Forelimb muscle (tissue), 1 donor: ENCODE measurements at places on chromosomes 5 and 9.

- no peak for DNase-seq
Measured at GRCh38 chr5:157335534-157336422, 69.9 kb downstream of the CYFIP2 start.

DNA sequence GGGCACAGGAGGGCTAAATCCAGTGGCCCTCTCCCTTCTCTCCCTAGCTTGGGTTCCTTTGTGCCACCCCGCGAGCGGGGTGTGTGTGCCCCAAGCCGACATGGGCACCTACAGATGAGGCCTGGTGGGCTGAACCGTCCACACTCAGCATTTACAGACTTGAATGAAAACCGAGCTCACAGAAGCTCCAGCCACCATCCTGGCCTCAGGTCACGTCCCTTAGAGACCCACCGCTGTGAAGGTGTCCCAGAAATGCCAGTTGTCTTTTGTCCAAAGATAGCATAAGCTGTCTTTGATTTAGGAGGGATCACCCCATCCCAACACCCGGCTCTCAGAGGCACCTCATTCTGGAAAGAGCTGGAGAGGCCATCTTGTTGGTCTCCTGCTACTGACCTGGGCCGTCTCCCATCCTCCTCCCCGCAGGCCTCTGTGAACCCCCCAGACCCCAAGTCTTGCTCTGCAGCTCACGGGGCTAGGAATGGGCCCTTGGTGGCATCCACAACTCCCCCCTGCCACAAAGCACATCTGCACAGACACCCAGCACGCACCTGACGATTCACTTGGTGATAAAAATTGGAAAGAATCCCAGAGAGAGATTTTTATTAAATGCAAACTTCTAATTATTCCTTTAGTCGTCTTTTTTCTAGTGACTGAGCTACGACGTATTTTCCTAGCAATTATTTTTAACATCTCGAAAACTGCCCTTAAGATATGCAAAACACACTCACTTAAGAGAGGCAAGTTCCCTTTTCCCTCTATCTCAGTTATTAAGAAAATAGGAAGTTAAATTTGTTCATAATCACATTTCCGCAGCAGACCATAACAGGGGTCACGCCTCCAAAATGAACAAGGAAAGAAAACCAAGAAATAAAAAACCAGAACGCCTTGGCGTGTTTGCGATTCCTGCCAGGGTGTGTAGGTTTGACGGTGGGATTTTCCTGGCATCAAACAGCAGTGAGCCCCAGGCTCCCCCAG lies 80.5 kb upstream of the LMX1B start:
- no peak for DNase-seq

DNA sequence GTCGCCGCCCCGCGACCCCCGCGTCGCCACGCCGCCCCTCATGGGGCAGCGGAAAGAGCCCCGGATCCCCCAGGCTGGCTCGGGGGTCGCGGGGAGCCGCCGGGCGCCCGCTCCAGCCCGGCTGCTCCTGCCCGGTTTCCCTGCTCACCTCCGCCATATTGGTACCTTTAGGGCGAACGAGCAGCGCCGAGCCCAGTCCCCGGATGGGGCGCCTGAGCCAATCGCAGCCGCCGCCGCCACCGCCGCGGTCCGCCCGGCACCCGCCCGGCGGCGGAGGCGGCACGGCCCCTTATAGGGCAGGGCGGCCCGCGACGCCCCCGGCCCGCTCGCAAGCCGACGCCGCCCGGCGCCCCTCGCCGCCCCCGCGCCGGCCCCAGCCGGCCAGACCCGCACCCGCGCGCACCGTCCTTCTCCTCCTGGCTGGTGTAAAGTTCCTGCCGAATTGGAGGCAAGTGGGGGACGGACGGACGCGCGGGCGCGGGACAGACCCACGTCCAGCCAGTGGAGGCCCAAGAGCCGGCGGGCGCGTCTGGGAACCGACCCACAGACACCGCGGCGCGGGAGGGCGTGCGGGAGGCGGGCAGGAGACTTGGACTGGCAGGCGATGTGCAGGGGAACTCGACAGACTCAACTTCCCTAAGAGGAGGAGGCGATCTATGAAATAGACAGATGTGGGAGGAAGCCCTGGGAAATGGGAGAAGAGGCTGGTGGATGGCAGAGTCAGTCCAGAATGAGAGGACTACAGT lies at the start of gene MIER3:
MIER3 (minus strand) TSS at position 178 of the 746 bp plus-strand sequence; CDS start at position 157, 21 bp downstream.
- no peak for DNase-seq

- no peak for DNase-seq
Measured at GRCh38 chr9:124760719-124761118, 10.4 kb downstream of the NR6A1 start.

- no peak for DNase-seq
Measured at GRCh38 chr9:29211580-29212396, 1638.5 kb upstream of the C9orf72 start.

- DNase-seq: no peak
Measured at GRCh38 chr5:34484216-34484920, 171.8 kb upstream of the RAI14 start.

GRCh38 chr9:18478501-18479361 lies 4.8 kb downstream of the ADAMTSL1 start:
- DNase-seq: no peak

- DNase-seq: no peak
Measured at GRCh38 chr9:78940121-78940855, 631.5 kb upstream of the TLE4 start.

DNA sequence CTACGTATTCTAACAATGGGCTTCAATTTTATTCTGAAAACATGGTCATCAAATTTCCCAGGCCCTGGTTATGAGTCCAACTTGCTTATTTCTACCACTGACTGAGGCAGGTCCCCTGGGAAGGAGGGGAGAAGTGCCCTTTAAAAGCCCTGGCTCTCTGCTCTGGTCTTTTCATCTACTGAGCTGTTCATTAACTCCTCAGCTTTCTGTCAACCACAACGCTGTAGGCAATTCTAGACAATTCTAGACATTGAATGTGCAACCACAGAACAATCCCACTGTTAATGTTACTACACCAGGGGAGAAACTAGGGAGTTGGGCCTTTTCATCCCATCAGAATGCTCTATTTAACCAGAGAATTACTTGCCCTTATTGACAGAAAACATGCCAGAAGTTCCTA lies 10.0 kb downstream of the MOCS2 start:
- no peak for DNase-seq

DNA sequence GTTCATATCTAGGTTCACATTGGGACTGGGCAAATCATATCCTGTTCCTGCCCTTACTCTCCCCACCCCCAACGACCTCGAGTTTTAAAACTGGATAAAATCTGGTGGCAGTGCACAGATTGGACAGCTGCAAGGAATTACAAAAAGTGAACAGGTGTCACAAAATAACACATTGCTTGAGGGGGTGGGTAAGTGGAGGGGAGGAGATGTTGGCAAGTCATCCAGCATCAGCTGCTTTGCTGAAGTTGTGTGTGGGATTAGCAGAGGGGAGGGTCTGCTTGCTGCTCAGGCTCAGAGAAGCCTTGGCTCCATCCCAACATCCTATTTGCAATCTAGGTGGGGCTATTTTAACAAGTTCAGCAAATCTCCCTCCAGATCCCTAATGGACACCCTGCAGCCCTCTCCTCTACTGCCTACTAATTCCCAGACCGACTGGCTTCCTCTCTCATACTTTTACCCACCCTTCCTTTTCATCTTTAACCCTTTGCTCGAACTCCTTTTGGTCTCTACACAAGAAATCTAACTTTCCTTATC lies 39.8 kb upstream of the SLC24A2 start:
- no peak for DNase-seq

- DNase-seq: no peak
Measured at GRCh38 chr9:116605060-116605459, 82.0 kb upstream of the TRIM32 start.

DNA sequence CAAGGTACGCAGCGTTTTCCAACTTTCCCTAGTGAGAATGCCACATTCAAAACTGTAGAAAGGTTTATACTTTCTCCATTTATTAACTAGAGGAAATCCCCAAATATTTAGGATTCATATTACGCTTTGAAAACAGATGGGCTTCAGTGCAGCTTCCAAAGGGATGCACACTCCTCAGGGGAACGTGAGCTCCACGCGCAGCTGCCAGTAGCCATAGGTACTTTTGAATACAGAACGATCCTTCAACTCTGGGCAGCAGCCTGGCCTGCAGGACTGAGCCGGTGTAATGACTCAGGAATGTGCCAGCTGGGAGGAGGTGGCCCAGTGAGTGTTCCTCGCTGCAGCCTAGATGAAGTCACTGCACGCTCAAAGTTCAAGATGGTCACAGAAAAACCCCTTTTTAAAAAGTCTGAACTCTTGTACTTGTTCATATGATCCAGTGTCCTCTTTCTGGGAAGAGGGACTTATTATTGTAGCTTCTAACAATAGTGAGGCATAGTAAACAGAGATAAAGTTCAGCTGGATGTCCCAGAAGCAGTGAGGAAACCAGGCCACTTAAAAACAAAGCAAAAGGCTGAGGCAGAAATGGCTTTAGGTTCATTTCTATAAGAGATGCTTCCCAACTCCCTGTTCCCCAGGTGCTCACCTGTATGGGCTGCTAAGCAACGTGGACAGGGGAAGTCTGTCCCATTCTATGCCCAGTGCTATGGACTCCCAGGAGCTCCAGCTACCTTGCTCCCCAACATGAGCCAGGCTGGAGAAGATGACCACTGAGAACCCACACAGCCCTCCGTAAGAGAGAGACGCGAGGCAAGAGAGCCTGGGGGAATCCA lies 130.0 kb downstream of the LHFPL2 start:
- DNase-seq: no peak

DNA sequence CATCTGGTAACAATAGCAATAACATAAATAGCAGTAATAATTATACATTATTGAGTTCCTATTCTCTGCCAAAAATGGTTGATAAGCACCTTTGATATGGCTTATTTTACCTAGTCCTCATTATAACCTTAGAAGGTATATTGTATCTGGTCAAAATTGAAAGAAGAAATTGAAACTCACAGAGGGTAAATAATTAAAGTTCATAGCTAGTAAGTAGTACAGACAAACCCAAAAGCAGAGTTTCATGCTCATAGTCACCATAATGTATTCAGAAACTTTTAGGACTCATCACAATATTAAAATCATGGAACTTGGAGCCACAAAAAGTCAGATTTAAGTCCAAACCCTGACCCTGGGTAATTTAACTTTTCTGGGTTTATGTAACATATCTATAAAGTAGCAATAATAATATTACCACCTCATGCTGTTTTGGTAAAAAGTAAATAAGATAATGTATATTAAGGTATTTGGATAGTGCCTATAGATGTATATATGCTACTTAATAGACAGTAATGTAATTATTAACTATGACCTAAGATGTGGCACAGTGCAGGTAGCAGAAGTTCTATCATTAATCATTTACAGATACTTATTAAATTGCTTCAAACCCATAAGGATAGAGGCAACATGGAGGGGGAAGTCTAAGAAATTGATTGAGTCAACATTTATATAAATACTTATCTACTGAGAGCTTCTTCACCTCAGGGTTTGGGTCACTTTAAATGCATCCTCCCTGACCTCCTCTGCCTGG lies 32.4 kb downstream of the STK32A start:
- DNase-seq: no peak

- DNase-seq: no peak
Measured at GRCh38 chr9:126457175-126457547, 130.5 kb downstream of the MVB12B start.

GRCh38 chr5:93789173-93790067 lies 48.0 kb upstream of the POU5F2 start:
- DNase-seq: no peak

GRCh38 chr9:14693251-14693861 lies at the start of gene ZDHHC21:
Gene ZDHHC21, minus strand, starts transcription at chr9:14693432. Its CDS starts 19,092 bp downstream, at chr9:14674340.
- DNase-seq: no peak

DNA sequence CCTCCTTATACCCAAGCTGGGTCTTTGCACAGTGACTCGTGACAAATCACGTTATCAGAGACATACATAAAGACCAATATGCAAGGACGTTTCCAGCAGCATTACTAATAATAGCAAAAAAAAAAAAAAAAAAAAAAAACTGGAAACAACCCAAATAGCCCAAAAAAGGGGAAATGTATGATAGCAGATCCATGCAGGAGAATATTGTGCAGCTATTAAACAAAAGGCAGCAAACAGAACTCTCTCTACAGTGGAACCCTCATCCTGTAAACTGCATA lies 37.7 kb downstream of the C5orf15 start:
- no peak for DNase-seq

DNA sequence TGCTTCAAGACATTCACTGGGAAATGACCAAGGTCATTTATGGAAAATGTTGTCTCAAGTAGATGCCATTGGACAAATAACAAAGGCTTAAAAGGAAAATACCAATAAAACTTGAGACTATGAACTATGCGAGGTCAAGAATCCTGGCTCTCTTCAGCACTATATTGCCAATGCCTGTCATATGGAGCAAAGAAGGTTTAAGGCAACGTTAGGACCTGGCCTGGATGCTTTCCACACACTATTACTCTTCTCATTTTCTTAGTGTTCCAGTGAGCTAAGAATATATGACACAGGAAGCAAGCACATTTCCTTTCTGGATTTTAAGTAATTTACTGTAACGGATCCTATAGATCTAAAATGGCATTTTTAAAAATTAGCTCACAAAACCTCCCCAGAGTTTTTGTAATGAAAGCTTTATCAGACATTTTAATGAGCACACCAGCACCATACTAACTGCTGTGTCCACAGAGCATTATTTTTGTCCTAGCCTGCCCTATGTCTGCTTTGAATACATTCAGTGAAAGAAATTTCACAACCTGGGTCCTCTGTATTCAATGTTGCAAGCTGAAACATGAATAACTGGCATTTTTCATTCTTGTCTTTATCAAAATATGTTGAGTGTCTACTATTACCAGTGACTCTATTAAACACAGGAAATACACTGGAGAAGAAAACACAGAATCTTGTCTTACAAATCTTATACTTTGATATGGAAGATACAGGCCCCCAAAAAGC lies 315.6 kb downstream of the CETN3 start:
- DNase-seq: no peak

GRCh38 chr9:19456426-19456825 lies 47.6 kb downstream of the ACER2 start:
- DNase-seq: no peak

GRCh38 chr5:7927466-7928375 lies 58.8 kb downstream of the MTRR start:
- DNase-seq: peak; percentile 39

GRCh38 chr5:21219251-21219650 lies 1231.3 kb upstream of the CDH18 start:
- no peak for DNase-seq

DNA sequence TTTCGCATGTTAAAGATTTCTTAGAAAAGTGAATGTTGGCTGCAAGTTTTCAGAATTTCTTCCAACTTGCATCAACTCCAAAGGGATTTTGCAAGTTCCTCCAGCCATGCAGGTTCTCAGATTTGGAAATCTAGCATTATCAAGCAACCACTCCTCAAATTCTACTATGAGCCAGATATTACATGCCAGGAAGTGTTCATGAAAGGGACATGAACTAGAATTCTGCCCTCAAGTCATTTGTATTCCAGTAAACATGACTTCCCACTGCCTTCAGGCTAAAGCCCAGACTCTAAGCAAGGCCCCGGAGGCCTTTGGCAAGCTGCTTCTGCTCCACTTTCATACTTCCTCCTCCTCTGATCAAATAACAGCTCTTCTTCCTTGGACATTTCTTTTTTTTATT lies 111.3 kb upstream of the PAPPA start:
- DNase-seq: no peak

- no peak for DNase-seq
Measured at GRCh38 chr5:57448751-57449150, 33.9 kb downstream of the ACTBL2 start.
